ENCODE measurements at places on chromosomes 13 and 19.
A peak's percentile ranks its signal among the peaks of the same experiment; 100 is the strongest.

DNA sequence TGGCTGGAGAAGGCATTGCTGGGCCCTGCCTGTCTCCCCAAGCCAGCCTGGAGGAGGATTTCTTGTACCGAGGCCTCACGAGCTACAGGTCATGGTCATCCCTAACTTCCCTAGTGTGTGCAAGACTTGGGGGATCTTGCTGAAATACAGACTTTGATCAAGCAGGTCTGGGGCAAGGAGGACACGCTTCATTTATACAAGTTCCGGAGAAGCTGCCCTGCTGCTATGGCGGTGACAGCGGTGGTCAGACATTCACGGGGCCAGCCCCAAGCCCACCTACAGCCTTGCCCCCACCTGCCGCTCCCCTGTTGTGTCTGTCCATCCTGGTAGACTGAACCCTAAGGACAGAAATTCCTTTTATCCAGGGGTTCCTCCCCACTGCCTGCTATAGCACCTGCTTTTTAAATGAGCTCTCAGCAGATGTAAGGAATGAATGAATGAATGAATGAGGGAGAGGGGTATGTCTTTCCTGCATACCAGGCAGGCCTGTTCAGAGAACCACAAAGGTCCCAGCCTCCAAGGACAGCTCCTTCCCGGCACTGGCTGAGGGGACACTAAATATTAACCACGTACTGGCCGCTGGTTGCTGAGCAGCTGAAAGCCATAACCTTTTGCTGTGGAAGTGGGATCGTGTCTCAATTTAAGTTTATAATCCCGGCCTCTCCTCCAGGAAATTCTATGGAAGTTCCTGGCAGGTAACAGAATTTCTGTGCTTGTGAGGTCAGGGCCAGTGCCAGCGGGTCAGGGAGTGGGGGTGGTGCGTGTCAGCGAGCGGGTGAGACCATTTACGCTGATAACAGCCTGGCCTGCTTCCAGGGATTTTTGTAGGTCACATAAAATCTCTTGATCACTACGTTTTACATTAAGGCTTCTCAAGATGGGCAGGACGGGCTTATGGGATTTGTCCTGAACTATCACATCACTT, 27.1 kb downstream of the TSSK6 start:
- DNase-seq, result no peak

- peak; percentile 93 for DNase-seq
Observed at GRCh38 chr13:110409581-110409992, 102.5 kb downstream of the COL4A2 start.

DNA sequence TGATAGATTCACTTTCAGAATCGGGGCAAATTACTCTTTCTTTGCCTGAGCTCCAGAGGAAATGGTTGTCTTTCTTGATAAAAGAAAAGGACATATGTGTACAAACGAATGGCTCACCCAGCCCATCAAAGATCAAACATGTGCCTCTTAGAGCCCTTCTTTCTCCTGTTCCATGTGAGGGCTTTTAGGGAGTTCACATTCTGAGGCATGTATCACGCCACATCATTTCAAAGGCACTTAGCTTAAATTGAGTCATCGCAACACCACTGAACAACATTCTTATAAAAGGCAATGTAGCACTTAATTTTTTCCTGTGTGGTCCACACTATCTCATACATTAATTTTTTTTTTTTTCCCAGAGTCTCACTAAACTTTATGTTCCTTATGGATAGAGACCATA, 521.0 kb downstream of the SUCLA2 start:
- DNase-seq, result peak; percentile 89

DNA sequence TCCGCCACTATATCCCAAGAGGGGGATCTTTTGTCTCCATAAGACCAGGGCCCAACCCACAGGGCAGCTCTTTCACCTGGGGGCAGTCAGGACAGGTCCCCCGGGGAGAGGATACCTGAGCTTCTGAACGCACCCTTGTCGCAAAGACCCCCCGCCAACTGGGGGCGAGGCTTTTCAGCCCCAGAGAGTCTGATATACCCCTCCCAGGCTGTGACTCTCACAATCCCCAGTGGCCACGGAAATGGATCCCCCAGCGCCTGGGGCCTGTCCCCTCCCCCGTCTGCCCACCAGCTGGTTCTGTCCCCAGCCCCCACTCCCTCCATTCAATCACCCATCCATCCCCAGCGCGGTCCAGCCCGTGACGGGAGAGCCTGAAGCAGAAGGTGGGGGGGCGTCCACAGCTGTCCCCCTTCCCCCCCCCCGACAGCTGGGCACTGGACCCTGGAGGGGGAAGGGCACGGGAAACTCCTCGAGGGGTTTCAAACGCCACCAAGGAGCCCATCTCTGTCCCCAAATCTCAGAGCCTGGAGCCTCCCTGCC, 823 bp downstream of the DOCK6 start:
- DNase-seq, result no peak

GRCh38 chr19:10644260-10645007, 9.7 kb upstream of the ILF3 start:
- peak; percentile 76 for DNase-seq

DNA sequence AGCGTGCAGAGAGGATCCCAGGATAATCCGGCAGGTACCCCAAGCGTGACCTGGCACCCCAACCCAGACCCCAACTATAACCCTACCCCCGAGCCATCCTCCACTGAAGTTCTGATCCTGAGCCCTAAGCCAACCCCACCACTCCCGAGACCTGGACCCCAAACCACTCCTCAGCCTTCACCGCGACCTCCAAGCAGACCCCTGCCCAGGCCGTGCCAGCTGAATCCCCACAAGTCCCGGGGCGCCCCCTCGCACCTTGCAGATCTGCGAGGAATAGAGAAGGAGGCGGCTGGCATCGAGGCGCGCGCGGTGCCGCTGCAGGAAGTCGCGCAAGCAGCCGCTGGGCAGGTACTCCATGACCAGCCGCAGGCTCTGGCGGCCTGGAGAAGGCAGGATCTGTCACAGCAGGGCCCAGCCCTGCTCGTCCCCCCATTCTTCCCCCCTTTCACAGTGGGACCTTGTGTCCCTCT, 10.1 kb upstream of the INSL3 start:
- DNase-seq, result no peak

DNA sequence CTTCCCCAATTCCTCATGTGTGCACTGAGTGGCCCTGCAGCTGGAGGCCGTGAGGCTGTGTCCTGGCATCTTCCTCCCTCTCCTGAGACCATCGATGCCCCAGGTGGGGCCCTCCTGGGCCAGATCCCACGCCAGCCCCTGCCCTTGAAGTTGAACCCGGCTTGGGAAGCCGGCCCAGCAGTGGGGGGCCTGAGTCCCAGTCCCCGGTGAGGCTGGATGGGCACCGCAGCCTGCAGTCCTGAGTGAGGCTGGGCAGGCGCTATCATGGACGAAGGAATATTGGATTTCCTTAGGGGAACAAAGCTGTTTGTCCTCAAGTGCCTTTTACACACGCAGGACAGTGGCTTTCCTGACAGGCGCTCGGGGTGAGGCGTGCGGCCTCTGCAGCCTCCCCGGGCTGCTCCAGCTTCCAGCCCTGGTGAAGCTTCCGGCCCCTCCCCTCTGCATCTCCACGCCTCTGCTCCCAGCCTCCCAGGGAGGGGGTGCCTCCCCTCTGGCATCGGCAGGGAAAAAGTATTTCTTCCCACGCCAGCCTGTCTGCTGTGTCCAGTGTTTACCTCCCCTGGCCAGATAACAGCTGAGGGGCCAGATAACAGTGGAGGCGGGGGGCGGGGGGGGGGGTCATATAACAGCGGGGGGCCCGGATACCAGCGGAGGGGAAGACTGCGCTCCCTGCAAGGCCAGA, 159.5 kb downstream of the KDM4B start:
- no peak for DNase-seq

GRCh38 chr19:45526143-45526542, 18.9 kb downstream of the VASP start:
- DNase-seq, result peak; percentile 66

Measured in HT1080 (cell line).